Endothelial cell of coronary artery (primary cell): ENCODE measurements at places on chromosomes 4 and X. TPM values are rescaled to one million over a fixed set of nuclear protein-coding genes. Genes with fewer than 3 reads are reported as not detected.

MXRA5 gene
- total RNA-seq, result under 0.01 TPM in 1 of 2 replicates, not detected in the other

ZNF185 gene
- total RNA-seq, result 21.7 and 27.8 TPM in 2 replicates

UGT2A1 gene
- 0.27 and 0.85 TPM in 2 replicates for total RNA-seq

MGST2 gene
- total RNA-seq, result 51.0 and 69.4 TPM in 2 replicates

HS6ST2 gene
- total RNA-seq, result 0.09 and 0.36 TPM in 2 replicates

PFKFB1 gene
- total RNA-seq, result not detected in 2 replicates

RRH gene
- total RNA-seq, result 0.09 TPM in 1 of 2 replicates, not detected in the other

GRIA2 gene
- total RNA-seq, result under 0.01 TPM in 1 of 2 replicates, not detected in the other

MAGEA8 gene
- not detected in 2 replicates for total RNA-seq

CPLX1 gene
- total RNA-seq, result 0.47 and 8.0 TPM in 2 replicates

SCML1 gene
- total RNA-seq, result 6.8 and 7.1 TPM in 2 replicates

ITIH6 gene
- total RNA-seq, result not detected in 2 replicates

MFAP3L gene
- total RNA-seq, result 0.36 and 1.4 TPM in 2 replicates
